ENCODE measurements at places on chromosomes 6 and 20.

GRCh38 chr20:24992487-24993205, at the start of gene APMAP:
APMAP (minus strand) TSS chr20:24992751; CDS start chr20:24992688, 63 bp downstream.
- peak; percentile 85 for DNase-seq

DNA sequence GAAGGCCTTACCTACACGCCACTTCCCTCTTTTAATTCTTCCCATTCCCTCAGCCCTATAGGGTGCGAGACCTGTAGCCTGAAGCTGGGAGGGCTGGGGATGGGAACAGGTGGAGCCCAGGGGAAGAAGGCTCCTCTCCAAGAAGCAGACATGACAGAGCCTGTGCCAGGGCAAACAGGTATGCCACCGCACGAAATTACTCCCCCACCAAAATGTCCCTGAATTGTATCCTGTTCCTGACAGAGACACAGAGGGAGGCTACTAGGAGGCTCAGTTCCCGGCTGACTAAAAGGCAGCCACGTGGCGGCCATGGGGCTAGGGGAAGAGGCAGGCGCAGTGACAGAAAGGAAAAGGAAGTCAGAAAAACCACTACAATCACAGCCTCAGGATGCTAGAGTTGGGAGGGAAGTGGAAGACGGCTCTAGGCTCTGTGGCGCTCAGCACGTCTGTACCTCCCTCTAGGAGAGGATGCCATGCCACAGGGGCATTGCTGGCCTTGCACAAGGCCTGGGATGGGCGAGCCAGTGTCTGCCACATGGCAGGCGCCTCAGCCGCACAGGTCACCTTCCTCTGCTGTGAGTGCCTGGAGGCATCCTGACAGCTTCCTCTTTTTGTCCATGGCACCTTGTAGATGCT, 27.7 kb downstream of the TFEB start:
- no peak for DNase-seq

DNA sequence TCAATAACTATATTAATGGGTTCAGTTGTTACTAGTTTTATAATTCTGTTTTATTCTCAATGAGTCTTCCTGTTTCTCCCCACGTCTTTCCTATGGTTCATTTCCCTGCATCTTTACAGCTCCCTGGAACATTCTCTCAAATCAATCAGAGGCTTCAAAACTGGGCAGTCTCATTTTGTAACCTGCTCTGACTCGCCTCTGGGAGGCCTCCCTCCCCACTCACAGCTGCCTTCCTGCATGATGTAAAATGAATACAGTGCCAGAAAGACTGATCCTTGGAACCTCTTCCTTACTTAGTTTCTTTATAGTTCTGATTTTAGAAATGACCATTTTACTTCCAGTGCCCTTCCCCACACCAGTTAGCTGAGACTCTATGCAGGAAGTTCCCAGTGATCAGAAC, 103.9 kb downstream of the ESR1 start:
- DNase-seq, result peak; percentile 29

GRCh38 chr20:3839328-3839727, 7.3 kb upstream of the MAVS start:
- no peak for DNase-seq

GRCh38 chr6:107976155-107976783, 18.3 kb upstream of the SEC63 start:
- DNase-seq, result no peak

GRCh38 chr20:54134445-54135220, 39.2 kb downstream of the CYP24A1 start:
- DNase-seq, result peak; percentile 68

- no peak for DNase-seq
Observed at GRCh38 chr20:17862171-17862570, 106.4 kb downstream of the SNX5 start.
